ENCODE measurements at places on chromosomes 6 and 20. TPM values are rescaled to one million over a fixed set of nuclear protein-coding genes. Genes with fewer than 3 reads are reported as not detected.

GRCh38 chr6:131134980-131135243 is 355 bp upstream of the AKAP7 start:
- DNase-seq, result no peak

GRCh38 chr6:11324453-11325015 is 92.1 kb upstream of the NEDD9 start:
- no peak for DNase-seq

- DNase-seq, result no peak
These were observed 11.0 kb downstream of the ECI2 start for GRCh38 chr6:4124351-4124750.

DNA sequence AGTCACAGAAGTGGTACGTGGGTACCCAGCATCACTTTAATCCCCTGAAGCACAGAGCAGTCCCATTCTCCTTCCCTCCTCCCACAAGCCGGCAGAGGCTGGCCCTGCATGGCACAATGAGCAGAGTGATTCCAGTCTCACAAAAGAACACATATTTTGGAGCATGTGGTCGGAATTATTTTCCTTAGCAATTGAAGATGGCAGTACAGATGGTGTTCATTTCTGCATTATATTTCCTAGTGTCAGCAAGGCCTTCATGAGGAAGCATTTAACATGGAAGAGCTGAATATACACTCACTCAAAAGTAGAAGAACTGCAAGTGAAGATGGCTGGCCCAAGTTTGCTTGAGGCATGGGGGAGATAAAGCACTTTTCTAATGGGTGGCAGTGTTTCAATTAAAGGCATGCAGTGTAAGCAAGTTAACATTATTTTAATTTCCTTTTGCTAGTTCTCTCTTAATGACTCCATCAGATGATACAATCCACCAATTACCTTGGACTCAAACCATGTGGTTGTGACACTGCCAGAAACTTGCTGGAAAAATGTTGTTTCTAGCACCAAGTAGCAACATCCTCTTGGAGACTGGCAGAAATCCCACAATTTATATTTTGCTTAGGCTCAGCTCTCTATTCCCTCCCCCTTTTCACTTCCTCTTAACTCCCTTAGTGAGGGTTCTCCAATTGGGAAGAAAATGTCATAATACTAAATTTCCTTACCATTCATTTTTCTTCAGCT is 74.4 kb downstream of the ARHGAP18 start:
- DNase-seq, result peak; percentile 57

The NRN1 gene
- total RNA-seq, result 1.7 TPM

GRCh38 chr20:57450931-57451330 is 59.7 kb downstream of the RBM38 start:
- no peak for DNase-seq

All from pulmonary artery endothelial cell (primary cell).